ENCODE measurements at places on chromosomes 6 and 20.

- DNase-seq = no peak
Measured at GRCh38 chr20:61112515-61112914, 139.5 kb upstream of the CDH4 start.

- no peak for DNase-seq
Measured at GRCh38 chr6:2875359-2876191, 27.5 kb downstream of the SERPINB9 start.

GRCh38 chr20:58459058-58459750 is 56.0 kb downstream of the APCDD1L start:
- no peak for DNase-seq

- DNase-seq = no peak
Measured at GRCh38 chr6:108846628-108847027, 1.6 kb upstream of the ARMC2 start.

DNA sequence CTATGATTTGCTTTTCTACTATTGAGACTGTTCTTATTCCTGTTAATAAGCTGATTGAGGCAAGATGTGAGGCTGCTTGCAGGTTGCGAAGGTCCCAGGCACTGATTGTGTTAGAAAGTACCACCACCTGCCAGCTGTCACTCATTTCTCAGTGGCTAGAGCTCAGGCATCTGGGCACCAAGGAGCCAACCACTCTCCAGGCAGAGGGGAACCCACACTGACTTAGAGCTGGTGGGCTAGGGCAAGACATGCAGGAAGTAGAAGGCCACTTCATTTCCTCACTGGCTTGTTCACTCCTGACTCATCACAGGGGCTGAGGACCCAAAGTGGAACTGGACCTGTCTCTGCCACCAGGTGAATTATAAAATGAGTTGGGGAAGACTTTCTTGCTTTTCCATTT is 7.8 kb upstream of the DLL1 start:
- DNase-seq = no peak

- DNase-seq = no peak
Measured at GRCh38 chr6:47278545-47278944, 31.2 kb downstream of the TNFRSF21 start.

GRCh38 chr20:45874576-45874975 is 6.5 kb upstream of the ZSWIM1 start:
- DNase-seq = no peak

DNA sequence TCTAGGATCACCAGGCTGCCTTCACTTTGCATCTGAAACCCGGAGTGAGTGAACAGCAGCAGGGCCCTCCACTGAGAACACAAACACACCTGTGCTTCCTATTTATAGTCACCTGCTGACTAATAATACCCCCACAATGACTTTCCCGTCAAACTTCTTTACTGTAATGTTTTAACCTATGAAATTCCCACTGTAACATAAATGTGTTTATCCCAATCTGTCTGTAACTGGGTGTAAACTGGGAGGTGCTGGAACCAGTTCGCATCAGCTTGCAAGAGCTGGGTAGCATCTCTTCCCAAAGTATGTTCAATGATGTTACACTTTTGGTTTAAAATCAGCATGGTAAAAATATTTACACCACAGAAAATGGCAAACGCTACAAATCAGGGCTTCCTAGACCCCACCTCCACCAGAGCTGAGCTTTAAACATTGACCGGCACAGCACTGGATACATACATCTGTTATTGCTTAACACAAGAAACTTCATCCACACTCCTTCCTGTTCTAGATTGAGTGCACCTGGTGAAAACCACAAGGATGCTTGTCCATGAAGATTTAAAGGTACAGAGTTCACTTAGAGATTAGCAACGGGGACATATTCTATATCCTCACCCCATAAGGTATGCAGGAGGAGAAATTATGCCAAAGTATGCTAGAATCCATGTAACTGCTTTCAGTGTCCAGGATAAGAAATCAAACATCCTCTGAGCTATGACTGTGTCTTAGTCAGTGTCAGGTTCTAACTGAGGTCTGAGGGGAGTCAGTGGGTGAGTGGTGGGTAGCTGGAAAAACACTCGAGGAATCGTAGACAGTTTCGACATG is 79.0 kb downstream of the ALDH8A1 start:
- no peak for DNase-seq

DNA sequence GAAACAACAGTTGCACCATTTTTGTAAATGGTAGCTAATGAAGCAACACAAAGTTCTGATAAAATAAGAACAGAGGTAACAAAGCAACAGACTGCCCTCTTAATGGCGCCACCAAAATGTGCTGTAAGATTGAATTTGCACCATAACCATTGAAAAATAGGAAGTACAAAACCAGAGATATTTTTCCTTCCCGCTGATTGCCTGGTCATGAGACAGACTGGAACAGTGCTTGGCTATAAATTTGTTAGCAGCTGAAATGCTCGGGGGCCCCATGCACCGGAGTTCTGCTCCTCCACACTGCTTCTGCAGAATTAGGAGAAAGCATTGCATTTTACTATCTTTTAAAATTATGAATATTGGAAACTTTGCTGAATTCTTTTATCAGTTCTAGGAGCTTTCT is 164.4 kb upstream of the QKI start:
- DNase-seq = no peak

DNA sequence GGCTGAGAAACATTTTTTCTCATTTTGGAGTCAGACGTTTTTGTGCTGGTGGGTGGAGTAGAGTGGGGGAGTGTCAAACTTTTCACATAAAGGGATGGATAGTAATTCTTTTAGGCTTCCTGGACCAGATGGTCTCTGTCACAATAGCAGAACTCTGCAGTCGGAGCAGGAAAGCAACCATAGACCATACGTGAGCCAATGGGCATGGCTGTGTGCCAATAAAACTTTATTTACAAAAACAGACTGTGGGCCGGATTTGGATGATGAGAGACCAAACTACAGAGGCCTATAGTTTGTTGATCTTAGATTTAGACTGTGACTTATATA is 70.8 kb upstream of the SLC22A23 start:
- no peak for DNase-seq

DNA sequence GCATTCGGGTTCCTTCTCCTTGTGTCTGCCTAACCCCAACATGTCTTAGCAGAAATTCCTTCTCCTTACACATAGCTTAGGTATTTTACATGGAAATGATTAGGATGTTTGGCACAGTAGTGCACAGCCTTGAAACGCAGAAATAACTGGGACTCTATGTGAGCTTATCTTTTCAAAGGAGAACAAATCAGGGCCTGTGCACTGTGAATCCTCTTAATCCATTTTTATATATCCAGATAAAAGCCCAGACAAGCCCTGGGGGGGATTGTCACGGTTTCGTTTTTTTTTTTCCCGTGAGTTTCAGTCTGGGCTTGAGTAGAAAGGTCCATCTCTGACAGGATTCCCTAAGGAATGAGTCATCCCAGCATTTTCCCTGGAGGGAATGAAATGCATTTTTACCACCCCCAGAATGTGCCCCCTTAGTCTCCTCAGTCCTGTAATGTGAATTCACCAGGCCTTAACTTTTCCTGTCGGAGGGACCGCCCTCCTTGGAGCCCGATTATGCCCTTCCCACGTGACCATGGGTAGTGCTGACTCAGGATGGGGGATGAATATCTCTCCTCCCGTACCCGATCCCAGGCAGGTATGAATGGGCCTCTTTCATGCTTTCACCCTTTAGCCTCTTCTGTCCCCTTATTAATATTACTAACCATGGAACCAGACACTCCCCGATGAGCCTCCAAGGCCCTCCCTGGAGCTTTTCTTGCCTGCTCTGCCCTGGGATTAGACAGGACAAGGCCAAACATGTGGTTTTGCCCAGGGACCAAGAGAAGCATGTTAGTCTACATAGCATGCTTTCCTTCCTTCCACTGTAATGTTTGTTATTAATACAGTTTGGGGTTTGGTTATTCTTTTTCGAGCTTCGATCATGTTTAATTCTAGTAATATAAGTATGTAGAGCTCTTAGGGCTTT is 23.9 kb upstream of the NAA20 start:
- peak; percentile 87 for DNase-seq

- DNase-seq = no peak
Measured at GRCh38 chr6:42095776-42096541, 45.6 kb downstream of the TAF8 start.

GRCh38 chr6:11185204-11185842 is 47.1 kb downstream of the NEDD9 start:
- DNase-seq = no peak

DNA sequence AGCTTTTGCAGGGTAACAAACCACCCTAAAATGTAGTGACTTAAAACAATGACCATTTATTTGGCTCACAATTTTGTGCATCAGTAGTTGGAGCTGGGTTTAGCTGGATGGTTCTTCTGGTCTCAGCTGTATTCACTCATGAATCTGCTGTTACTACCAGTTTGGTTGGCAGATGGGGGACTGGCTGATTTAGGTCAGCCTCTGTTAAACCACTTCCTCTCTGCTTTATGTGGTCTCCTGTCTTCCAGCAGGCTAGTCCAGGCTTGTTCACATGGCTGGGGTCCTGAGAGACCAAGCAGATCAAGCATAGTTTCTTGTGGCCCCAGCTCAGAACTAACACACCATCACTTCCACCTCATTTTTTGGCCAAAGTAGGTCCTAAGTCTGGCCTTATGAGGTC is 67.2 kb upstream of the LAMP5 start:
- DNase-seq = no peak

- no peak for DNase-seq
Measured at GRCh38 chr20:2838847-2839671, 1.4 kb downstream of the PCED1A start.

GRCh38 chr6:29200767-29201662 is 30.3 kb downstream of the OR2J2 start:
- DNase-seq = no peak

- DNase-seq = no peak
Measured at GRCh38 chr20:58481481-58482021, 33.6 kb downstream of the APCDD1L start.

DNA sequence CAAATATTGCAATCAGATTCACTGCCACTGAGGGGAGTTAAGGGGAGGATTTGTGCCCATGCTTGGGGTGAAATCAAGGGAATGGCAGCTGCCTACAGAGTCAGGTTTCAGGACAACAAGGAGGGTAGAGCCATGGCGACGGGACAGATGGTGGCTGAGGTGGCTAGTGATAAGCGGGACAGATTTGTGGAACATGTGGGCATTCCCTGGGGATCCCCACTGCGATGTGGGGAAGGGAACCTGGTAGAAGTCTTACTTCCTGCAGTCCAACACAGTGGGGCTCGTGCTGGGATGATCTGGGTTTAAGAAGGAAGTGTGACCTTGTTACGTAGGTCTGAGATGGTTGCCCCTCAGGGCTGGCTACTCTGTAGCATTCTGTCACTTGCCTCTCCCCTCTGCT is 292.0 kb upstream of the JARID2 start:
- DNase-seq = no peak

DNA sequence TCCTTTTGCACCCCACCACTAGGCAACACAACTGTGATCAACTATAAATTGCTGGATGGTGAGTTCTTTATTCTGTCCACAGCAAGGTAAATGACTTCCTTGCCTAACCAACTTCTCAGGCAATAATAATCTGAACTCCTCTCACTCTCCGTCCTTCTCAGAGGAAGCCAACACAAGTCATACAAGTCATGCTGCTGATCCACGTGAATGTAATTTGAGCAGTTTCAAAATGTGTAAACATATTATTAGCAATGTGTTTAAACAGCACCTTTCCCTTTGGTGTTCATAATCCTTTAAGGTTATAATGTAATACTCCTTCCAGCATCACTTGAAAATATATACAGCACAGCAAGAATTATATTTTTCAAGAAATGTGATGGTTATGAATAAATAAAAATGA is 127.9 kb downstream of the QRSL1 start:
- no peak for DNase-seq

DNA sequence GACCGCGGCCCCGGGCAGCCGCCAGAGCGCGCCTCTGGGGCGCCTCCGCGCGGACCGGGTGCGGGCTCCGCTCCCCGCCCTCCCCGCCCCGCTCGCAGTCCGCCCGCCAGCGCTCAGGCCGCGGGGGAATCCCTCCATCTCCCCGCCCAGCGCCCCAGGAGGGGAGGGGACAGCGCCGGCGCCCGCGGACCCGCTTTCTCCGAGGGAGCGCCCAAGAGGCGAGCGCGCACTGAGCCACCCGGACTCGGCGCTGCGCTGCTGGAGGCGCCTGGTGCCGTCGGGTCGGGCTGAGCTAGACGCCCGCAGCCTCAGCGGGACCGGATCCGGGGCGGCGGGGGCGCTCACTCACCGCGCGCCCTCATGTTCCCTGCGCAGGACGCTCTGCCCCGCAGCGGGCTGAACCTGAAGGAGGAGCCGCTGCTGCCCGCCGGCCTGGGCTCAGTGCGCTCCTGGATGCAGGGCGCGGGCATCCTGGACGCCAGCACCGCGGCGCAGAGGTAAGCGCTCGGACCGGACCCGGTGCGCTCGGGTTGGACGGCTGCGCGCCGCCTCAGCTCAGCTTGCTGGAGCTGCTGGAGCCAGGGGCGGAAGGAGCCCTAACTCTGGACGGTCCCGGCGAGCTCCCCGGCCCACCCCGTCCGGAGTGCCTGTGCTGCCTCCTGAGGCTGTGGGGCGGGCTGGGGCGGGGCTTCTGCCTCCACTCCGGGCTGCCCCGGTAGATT is 867 bp downstream of the EBF4 start:
- DNase-seq = no peak

GRCh38 chr6:1610497-1611321 is 994 bp downstream of the FOXC1 start:
- DNase-seq = no peak

GRCh38 chr6:156691018-156691417 is 86.2 kb upstream of the ARID1B start:
- no peak for DNase-seq

- no peak for DNase-seq
Measured at GRCh38 chr6:40717411-40718057, 130.4 kb upstream of the LRFN2 start.

GRCh38 chr6:73519926-73520687 is 725 bp downstream of the EEF1A1 start:
- DNase-seq = no peak

GRCh38 chr6:138343112-138343511 is 34.6 kb upstream of the SMIM28 start:
- DNase-seq = no peak

DNA sequence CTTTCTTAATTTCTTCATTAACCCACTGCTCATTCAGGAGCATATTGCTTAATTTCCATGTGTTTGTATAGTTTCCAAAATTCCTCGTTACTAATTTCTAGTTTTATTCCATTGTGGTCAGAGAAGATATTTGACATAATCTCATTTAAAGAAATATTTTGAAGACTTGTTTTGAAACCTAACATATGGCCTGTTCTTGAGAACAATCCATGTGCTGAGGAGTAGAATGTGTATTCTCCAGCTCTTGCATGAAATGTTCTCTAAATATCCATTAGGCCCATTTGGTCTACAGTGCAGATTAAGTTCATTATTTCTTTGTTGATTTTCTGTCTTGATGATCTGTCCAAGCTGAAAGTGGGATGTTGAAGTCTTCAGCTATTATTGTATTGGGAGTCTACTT is 251.7 kb downstream of the ALDH8A1 start:
- DNase-seq = no peak

DNA sequence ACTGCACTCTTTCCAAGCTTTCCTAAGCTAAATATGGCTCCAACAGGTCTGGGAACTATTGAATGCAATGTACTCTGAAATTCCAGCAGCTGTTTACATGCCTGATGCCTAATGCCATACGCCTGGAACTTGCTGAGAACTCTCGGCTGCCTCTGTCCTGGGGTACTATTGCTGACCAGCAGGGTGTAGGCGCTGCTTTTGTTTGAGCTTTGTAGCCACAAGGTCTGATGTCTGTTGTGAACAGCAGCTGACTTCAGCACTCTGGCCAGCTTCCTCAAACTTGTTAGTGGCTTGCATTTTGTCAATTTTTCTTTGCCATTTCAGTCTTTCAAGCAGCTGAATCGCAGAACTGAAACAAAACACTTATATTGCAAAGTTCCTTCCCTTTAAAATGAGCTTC is 26.7 kb downstream of the SAYSD1 start:
- DNase-seq = no peak
